ENCODE measurements at places on chromosomes 11 and 22. TPM values are rescaled to one million over a fixed set of nuclear protein-coding genes. Genes with fewer than 3 reads are reported as not detected.
A peak's percentile ranks its signal among the peaks of the same experiment; 100 is the strongest.

GRCh38 chr11:31106326-31106725 lies 263.2 kb downstream of the DCDC1 start:
- DNase-seq: no peak

CTSW gene
- not detected for total RNA-seq

TMPRSS5 gene
- 1.4 TPM for total RNA-seq

- DNase-seq: peak; percentile 46
Observed at GRCh38 chr11:24949406-24949805, 452.6 kb downstream of the LUZP2 start.

TMEM151A gene
- total RNA-seq: not detected

- peak; percentile 80 for DNase-seq
Observed at GRCh38 chr22:42933485-42934091, 76.5 kb upstream of the ARFGAP3 start.

OR51B2 gene
- 0.11 TPM for total RNA-seq

- DNase-seq: no peak
Observed at GRCh38 chr11:44007481-44008087, 40.2 kb upstream of the ACCSL start.

BTBD18 gene
- total RNA-seq: not detected

MAPK8IP1 gene
- total RNA-seq: 7.1 TPM

- no peak for DNase-seq
Observed at GRCh38 chr22:28346308-28346707, 333.3 kb downstream of the TTC28 start.

GRCh38 chr22:49583341-49583740 lies 244.3 kb downstream of the BRD1 start:
- no peak for DNase-seq

GRCh38 chr11:96943970-96944369 lies 554.2 kb downstream of the JRKL start:
- DNase-seq: peak; percentile 25

- DNase-seq: no peak
Observed at GRCh38 chr11:112963368-112963955, 2.2 kb downstream of the NCAM1 start.

TMEM45B gene
- total RNA-seq: 24.0 TPM

- DNase-seq: no peak
Observed at GRCh38 chr22:20114506-20115475, 1.1 kb upstream of the RANBP1 start.
